ENCODE measurements at places on chromosomes 11 and 22. TPM values are rescaled to one million over a fixed set of nuclear protein-coding genes. Genes with fewer than 3 reads are reported as not detected.
A peak's percentile ranks its signal among the peaks of the same experiment; 100 is the strongest.

- peak; percentile 73 for DNase-seq
Measured at GRCh38 chr11:36577859-36578258, 10.1 kb downstream of the RAG1 start.

- DNase-seq, result no peak
Measured at GRCh38 chr22:50247748-50248147, 2.9 kb upstream of the TUBGCP6 start.

DNA sequence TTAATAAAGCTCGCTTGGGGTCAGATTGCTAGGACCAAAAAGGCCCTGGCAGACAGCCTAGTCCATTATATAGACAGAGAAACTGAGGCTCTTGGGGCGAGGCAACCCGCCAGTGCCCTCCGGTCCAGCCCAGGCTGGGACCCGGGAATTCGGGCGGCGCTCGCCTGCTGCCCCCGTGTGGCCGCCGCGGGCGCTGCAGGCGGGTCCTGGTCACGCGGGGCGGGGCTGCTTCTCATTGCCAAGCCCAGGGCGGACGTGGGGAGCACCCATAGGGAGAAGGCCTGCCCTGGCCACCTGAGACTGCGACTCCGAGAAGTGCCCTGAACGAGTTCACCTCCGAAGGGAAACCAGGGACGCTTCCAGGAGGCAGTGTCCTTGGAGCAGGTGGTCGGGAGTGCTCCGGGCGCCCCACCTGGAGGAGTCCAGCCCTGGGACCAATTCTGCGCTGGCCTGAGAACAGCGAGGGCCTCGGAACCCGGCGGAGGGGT is 36.0 kb upstream of the CSNK1E start:
- DNase-seq, result peak; percentile 62

DNA sequence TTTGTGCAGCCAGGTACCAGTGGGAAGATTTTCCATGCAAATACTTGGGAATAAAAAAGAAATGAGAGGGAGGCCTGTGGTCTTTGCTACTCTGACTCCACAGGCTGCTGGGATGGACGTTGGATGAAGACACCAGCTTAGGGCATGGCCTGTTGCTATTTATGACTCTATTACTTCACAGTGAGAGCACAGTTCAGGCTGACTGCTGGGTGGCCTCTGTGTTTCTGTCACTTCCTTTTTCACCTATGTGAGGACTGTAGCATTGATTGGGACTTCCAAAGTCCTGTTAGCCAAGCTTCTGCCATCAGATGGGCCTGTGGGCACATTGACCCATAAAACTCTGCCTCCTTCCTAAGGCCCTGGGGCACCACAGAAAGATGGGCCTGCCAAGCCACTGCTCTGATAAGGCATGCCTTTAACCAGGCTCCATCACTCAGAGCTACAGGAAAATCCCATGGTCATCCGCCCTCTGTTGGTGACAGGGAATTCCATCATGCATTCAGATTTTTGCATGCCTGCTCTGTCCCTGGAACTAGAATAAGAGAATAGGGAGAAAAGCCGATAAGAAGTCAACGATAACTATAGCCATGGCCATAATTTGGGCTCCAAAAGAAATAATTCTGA is 64.6 kb downstream of the KCNJ1 start:
- peak; percentile 25 for DNase-seq

- peak; percentile 66 for DNase-seq
Measured at GRCh38 chr22:23751441-23751996, 607 bp upstream of the ZNF70 start.

- no peak for DNase-seq
Measured at GRCh38 chr11:83979593-83979992, 693.4 kb upstream of the CCDC90B start.

- DNase-seq, result no peak
Measured at GRCh38 chr11:75487365-75487764, 38.4 kb downstream of the GDPD5 start.

CYP2D6 gene
- 0.41 TPM for total RNA-seq

GRCh38 chr11:32289701-32290100 is 145.6 kb downstream of the WT1 start:
- no peak for DNase-seq

DNA sequence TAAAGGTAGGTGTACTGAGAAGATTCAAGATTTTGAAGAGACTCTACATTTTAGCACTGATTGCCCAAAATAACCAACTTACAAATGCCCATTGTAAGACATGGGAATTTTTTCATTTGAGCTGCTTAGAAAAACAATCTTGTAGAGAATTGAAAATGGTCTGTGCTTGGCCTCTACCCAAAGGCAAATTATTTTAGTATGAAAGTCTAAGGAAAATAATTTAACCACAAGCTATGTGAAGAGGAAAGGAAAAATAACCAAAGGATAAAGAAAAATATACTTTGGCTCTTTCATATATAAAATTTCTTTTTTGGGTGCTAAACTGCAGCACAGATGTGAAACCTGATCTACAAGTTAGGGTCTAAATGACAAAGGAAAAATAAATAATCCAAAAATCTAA is 54.9 kb downstream of the ME3 start:
- DNase-seq, result peak; percentile 64

DNA sequence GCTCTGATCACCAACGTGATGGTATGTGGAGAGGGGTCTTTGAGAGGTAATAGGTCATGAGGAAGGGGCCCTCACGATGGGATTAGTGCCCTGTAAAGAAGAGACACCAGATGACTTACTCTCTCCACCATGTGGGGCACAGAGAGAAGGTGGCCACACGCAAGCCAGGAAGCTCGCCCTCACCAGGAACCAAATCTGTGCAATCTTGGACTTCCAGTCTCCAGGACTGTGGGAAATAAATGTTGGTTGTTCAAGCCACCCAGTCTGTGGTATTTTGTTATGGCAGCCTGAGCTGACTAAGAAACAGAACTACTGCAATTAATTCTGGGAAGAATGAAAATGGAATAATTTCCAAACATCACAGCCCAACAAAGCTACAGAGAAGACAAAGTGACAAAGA is 117.5 kb downstream of the SNX19 start:
- DNase-seq, result no peak

DNA sequence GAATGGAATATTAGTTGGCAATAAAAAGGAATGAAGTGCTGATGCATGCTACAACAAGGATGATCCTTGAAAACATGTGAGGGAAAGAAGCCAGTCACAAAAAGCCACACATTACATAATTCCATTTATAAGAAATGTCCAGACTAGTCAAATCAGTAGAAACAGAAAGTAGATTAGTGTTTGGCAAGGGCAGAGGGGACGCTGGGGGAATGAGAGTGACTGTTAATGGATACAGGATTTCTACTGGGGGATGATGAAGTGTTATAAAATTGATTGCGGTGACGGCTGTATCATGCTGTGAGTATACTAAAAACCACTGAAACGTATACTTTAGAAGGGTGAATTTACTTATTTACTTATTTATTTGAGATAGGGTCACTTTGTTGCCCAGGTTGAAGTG is 57.9 kb downstream of the C11orf58 start:
- no peak for DNase-seq

DNA sequence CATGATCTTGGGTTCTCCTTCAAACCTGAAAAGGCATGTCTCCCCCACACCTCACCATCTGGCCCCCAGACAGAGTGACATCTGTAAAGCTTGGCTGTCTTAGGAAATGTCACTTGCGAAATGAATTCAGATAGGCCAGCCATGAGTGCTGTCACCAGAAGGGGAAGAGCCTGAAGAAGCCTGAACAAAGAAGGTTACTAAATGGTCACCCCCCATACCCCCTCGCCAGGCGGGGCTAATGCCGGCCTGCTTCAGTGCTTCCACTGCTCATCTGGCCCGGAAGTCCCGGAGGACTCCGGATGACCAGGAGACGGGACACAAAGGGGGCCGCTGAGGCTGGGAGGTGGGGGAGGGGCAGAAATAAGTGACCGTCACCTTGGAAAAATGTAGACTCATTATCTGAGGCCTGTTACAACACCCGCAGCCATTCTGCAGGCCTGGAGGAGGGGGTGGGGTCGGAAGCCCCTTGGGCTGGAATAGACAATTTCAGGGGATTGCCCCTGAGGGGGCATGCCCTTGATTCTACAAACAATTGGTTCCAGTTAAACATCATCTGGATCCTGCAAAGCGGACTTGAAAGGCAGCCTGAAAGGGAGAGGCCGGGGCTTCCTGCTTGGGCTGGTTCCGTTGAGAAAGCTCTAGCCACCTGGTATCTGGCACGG is 43.2 kb downstream of the NAT10 start:
- DNase-seq, result no peak

DNA sequence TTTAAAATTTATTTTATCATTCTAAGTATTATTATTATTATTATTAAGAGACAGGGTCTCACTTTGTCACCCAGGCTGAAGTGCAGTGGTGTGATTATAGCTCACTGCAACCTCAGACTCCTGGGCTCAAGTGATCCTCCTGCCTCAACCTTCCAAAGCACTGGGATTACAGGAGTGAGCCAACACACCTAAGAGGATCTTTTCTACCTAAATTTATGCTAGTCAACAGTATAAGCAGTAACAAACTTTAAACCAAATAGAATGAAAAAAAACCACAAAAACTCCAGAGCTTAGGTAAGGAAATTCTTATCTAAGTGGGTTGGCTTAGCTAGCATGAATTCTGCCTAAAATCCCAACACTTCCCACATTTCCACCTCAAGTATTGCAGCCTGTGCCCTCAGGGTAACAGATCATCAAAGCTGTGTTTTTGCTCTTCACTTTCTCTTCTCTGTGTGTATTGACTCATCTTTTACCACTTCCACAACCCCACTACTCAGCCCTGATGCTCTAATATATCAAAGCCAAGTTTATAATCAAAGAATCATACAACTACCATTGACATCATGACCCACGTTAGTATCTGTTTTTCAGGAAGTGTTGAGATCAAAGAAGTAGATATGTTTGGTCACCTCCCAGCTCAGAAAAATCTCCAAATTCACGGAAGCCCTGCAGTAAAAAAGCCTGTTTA is 93.7 kb upstream of the SPON1 start:
- no peak for DNase-seq

- DNase-seq, result no peak
Measured at GRCh38 chr11:67280341-67280787, 8.7 kb upstream of the ANKRD13D start.

PRMT3 gene
- total RNA-seq, result 16.3 TPM

ASRGL1 gene
- total RNA-seq, result 9.0 TPM

PRR33 gene
- total RNA-seq, result 4.8 TPM

DNA sequence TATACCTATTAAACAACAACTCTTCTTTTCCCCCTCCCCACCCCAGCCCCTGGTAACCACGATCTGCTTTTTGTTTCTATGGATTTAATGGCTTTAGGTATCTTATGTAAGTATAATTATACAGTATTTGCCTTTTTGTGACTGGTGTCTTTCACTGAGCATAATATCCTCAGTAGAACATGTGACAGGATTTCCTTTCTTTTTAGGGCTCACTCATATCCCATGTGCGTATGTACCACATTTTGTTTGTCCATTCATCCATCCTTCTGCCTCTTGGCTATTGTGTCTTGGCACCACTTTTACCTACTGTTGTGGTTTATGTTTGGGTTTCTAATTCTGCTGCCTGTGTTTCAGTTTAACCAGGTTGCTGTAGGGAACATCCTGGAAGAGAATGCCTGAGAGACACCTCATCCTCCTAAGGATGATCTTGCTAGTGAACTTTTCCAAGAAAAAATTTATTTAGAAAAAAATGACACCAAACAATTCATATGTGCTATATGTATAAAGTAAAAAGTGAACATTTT is 77.6 kb upstream of the SESN3 start:
- DNase-seq, result no peak
